H1 (cell line): ENCODE measurements at places on chromosomes 7 and 10. TPM values are rescaled to one million over a fixed set of nuclear protein-coding genes. Genes with fewer than 3 reads are reported as not detected.

DYNC1I1 gene
- total RNA-seq, result 0.58 and 1.2 TPM in 2 replicates

EFCAB10 gene
- total RNA-seq, result 3.1 TPM in 2 replicates

DNA sequence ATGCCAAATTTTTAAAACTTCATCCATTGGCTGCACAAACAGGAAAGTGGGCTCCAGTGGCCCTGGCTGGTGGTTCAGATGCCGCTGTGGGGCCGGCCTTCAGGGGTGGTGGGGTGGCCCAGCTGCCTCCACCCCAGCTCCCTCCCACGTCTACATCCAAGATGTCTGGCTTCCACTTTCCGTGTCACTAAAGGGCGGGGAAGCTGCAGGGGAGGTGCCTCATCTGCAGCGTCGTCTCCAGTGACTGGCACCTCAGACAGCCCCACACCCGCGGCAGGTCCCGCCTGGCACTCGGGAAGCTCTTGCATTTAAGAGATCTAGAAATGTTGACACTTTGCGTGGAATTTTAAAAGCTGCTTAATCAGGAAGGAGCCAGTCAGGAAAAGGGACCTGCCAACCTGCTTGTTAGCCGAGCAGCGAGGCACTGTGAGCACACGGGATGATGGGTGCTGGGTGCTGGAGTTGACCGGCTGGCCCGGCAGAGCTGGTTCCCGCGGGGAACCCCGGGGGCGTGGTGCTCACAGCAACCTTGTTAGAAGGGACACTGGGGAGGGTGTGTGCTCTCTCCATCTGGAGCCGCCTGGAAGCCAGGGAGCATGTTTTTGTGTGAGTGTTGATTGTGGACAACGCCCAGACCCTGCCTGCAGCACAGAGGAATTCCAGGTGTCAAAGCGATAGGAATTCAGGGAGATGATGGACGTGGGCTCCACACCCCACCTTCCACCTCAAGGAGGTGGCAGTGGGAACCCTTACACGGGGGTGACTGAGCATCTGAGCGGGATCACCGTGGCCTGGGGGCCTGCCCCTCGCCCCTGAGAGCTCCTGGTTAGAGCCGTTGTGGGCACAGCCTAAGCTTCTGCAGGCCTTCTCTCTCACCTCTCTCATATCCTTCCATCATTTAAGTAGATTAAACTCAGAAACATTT is 320.5 kb downstream of the PTPRN2 start:
- DNase-seq, result no peak

DNA sequence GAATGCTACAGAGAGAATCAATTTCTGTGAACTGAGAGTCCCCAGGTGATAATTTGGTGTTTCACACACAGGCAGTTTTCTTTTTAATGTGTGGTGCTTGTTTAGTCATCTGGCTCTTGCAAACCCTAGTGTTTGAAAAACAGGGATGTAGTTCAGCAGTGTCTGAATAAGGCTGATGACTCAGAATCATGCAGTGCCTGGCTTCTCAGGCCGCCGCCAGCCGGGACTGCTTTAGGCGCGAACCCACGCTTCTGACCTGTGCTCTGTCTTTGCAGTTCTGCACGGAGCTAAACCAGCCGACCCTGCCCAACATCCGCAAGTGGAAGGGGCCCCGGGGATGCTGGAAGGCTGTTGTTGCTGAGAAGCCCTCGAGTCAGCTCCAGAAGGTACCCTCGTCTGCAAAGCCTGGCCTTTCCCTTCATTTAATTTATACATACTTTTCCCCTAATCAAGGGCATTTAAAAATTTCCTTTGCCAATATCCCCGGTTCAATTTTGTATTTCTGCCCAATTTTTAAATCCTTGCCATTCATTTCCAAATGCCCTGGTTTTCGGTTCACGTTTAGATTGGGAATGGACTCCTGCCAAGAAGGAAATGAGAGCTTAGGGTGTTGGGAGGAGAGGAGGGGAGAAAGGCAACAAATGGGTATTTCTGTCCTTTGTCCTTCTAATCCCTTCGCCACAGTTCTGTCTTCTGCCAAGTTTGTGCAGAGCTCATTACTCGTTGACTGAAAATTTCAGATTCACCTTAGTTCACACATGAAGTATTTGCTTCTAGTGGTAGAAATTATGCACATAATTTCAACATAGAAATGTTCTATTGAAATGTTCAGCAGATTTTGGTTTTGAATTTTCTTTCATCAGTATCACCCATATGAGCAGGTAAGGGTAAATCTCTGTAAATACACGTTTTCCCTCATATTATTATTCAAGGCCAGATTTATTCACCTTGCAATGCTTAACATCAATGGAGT is 108.5 kb upstream of the ANLN start:
- DNase-seq, result no peak
